ENCODE measurements at places on chromosomes 1 and 21.
A peak's percentile ranks its signal among the peaks of the same experiment; 100 is the strongest.

DNA sequence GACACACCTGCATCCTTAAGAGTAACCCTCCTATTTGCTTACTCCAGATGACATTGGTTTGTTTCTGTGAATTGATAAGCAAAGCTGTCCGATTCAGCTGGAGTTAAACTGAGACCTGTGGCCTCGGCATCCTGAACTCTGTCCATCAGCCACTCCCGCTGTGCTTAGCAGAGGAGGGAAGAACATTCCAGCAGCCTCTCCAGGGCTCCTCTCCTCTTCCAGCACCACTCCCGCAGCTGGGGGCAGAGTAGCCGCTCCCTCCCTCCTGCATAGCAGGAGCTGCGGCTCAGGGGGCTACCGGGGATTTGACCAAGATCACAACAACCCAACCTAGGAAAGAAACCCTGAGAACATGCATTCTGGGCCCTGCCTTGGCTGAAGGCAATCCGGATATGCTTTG is 8.8 kb downstream of the LRRC38 start:
- no peak for DNase-seq

DNA sequence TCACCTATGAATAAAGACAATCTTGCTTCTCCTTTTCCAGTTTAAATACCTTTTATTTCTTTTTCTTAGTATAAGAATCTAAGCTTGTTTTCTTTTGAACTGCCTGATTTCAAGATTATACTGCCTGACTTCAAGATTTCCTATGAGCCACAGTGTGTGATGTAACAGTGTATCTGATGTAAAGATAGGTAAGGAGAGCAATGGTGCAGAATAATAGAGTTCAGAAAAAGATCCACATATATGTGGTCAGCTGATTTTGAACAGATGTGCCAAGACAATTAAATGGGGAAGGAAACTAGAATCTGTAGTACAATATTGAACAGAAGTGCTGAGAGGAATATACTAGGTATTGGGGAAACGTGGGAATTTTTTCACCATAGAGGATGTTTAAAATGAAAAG is 21.0 kb downstream of the EXO1 start:
- DNase-seq, result no peak

GRCh38 chr1:6033986-6034749 is 11.5 kb upstream of the KCNAB2 start:
- DNase-seq, result no peak

GRCh38 chr21:18373606-18374005 is 30.0 kb downstream of the TMPRSS15 start:
- DNase-seq, result no peak

DNA sequence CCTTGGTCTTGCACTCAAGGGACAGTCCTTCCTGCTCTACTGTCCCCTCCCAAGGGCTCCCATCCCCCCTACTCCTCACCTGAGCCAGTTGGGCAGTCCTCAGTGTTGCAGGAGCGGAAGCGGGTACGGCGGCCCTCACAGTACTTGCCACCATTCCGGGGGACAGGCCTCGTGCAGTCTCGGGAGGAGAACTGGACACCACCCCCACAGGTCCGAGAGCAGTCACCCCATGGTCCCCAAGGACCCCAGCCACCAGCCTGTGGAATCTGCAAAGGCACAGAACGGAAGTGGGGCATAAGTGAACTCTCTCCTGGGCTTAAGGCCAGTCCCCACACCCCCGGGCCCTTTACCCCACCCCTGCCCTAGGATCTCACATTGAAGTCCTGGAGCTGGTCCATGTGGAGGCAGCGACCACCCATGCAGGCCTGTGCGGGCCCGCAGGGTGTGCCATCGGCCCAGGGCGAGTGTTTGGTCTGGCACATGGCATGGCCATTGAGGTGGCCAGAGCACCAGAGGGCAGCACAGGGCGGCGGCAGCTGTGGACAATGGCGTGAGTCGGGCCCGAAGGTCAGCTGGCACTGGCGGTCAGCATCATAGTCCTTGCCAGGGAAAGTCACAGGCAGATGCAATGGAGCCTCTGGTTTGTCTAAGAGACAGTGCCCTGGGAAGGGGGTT is 5.2 kb downstream of the ADAMTS4 start:
- no peak for DNase-seq

DNA sequence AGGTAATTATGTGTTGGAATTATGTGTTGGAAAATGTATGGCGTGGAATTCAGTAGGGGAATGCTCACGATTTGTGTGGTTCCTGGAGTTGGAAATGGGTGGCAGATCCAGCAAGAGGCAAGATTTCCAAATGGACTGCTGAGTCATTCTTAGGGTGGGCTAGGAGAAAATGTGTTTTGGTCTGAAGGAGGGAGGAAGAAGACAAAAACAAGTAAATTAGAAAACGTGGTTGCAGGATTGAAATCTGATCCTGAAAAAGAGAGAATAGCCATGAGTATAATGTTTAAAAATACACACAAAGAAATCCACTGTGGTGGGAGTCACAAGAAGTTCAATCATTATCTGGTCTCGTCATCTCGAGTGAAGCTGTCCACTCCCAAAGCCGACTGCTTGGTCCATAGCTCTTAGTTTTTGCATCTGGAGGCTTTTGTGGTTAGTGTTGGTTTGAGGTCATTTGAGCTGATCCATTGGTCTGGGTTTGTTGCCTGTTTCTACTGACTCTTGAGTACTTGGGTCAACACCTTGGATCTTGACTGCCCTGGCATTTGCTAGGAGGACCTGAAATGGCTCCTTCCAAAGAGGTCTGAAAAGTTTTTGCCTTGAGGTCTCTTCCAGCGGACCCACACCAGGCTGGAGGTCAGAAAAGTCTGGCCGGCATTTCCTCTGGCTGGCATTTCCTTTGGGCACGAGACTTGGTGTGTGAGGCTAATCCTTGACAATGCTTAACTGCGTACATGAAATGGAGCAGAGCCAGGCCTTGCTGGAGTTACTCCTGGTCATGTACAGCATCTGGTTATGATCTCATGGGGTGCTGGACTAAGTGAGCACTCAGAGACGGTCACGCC is 9.2 kb downstream of the MX2 start:
- DNase-seq, result no peak

DNA sequence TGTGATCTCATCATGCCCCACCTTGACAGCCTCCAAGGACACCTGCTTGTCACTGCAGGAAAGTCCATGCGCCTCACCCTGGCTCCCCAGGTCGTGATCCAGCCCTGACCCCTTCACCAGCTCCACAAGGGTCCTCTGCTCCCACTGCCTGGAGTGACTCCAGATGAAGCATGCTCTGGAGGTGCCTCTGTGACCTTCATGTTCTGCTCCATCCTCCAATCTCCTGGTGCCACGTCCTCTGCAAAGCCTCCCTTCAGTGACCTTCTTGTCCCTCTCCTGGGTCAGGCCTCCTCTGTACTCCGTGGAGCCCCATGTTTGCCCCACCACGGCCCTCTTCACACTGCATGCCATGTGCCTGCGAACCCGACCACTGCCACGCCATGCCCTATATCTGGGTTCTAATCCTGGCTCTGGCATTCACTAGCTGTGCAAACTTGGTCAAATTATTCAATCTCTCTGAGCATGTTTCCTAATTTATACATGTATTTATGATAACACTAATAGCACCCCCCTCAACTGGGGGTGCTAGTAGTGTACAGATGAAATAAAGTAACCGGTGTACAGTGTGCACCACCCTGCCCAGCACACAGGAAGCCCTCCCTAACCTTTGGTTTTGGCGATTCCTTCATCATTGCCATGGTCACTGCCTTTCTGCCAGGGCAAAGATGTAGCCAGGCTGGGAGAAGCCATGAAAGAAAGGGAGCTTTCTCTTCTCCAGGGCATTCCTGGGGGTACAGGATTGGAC is 77.4 kb downstream of the STUM start:
- no peak for DNase-seq

DNA sequence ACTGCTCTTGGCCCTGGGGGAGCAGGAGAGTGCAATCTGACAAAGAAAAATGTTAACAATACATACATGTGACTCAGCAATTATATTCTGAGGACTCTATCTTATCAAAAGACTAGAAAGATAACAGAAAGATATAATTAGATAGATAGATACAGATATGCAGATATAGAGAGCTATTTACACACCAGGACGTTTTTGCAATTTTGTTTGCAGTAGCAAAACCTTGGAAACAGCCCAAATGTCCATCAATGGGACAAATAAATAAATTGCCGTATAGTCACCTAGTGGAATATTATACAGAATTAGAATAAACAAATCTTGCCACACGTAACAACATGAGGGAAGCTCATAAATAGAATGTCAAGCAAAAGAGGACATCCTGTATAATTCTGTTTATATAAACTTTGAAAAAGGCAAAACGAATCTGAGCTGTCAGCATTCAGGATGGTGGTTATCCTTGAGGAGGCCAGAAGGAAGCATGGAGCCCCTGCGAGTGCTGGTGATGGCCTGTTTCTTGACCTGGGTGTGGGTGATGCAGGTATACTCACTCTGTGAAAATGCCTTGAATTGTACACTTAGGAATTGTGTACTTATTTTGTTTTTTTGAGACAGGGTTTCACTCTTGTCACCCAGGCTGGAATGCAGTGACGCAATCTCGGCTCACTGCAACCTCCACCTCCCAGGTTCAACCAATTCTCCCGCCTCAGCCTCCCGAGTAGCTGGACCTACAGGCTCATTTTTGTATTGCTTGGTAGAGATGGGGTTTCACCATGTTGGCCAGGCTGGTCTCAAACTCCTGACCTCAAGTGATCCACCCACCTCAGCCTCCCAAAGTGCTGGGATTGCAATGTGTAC is 12.8 kb upstream of the TRIM63 start:
- no peak for DNase-seq

DNA sequence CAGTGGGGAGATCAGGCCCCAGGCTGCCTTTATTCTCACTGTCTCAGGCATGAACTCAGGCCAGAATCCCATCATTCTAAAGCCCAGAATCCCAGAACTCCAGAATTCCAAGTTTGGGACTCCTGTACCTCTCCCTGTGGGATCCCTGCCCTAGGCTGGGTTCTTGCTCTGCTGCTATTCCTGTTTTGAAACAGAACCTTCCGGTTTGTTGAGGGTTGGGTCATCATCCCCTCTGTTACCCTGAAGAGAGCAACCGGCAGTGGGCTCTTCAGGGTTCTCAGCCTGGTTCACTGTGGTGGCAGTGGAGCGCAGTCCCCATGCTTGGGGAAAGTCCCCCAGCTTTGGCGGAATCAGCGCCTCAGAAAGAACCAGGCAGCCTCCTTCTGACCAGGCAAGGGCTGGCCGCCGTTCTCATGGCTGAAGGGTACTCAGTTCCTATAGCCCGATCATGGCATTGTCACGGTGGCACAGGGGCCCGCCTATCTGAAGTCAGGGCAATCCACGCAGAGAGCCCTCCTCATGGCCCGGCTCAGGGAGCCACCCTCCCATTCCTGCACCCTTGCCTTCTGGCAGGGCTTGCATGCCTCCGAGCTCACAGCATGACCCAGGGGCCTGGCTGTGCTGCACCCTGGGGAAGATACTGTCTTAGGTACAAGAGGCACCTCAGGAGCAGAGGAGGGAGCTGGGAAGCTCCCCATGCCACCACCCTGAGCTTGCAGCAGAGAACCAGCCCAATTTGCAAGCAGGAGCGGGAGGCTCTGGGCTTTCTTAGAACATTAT is 335.6 kb upstream of the VAMP3 start:
- DNase-seq, result no peak

GRCh38 chr1:55579332-55580001 is 364.3 kb upstream of the USP24 start:
- no peak for DNase-seq

- no peak for DNase-seq
Observed at GRCh38 chr21:31730712-31731055, 1.2 kb downstream of the SCAF4 start.

DNA sequence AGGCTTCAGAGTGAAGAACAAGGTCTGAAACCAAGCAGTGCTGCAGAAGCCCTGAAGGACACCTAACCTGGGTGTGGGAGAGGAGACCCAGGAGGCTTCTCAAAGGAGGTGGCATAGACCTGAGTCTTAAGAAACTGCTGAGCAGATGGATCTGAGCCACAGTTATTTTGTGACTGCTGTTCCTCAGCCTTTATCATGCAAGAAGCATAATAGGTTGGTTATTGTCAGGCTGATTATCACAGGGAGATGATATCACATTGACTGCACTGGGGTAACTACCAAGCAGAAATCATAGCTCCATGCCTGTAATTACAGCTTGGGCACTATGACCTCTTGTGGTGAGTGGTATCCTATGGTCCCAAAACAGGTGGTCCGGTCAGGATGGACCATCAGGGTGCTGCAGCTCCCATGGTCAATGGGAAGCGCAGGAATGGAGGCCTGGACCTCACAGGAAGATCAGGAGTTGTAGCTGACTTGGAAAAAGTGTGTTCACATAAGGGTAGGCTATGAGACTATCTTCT is 11.5 kb upstream of the ATP2B4 start:
- DNase-seq, result no peak

DNA sequence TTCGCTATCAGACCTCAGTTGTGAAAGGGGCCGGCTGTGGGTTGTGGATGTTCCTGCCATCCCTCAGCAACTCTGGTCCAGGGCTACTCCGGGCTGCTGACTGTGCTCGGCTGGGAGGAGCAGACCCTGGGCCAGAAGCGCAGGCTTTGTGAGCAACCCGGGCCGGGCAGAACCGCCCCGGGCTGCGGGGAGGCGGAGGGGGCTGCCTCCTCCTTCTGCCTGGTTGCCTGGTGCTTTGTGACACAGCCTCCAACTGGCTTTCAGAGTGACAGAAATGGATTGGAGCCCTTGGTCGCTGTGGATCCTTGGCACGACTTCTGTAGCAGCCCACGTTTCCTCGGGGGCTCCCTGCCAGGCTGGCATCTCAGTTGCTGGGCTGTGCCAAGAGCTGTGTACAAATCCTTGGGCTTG is 10.0 kb downstream of the DRAXIN start:
- no peak for DNase-seq

DNA sequence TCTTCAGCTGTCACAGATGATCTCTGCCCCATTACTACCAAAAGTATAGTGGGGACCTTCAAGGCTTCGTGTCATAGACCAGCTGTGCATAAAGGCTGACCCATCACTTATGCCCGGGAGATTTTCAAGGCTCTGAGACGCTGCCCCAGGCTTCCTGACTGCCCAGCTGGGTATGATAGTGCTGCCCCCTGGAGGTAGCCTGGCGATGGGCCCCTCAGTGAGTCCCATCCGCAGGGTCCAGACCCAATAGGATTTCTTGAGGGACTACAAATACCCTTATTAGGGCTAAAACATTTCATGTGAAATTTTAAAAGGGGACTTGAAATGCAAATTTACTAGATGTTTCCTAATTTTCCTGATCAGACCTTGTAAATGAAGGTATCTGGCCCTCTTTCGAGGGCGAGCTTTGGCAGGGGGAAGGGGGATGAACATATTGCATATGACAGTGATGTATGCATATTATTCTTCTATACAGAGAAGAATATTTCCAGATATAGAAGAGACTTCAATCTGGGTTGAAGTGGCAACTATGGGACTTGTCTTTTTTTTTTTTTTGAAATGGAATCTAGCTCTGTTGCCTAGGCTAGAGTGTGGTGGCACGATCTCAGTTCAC is 11.7 kb upstream of the FCMR start:
- no peak for DNase-seq

GRCh38 chr1:26597629-26598039 is 68.1 kb downstream of the RPS6KA1 start:
- DNase-seq, result peak; percentile 34

- DNase-seq, result no peak
Observed at GRCh38 chr1:19728413-19729145, 63.9 kb downstream of the HTR6 start.

DNA sequence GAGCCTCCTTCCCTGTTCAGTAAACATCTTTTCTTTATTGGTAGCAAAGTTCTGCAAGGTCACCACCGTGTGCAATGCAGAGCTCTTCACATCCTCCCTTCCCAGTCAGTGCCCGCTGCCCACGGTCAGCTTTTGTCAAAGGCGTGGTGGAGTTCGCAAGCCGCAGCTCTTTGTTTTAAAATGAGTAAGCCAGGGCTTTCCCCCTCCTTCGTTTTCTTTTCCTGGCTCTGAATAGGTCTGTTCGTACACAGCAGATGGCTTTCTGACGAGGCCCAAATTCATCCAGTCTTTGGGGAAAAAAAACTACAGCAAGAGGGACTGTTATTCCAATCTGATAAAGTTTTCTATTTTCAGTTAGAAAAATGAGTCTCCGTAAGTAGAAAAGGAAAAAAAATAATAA is 153.2 kb downstream of the LRIG2 start:
- DNase-seq, result no peak

All from NCI-H2081 (cell line).